ENCODE measurements at places on chromosomes 2 and 18. TPM values are rescaled to one million over a fixed set of nuclear protein-coding genes. Genes with fewer than 3 reads are reported as not detected.

GRCh38 chr18:79493801-79494211 lies 98.1 kb downstream of the NFATC1 start:
- DNase-seq, result no peak

GRCh38 chr2:72895759-72896281 lies 8.6 kb downstream of the SPR start:
- DNase-seq, result peak; percentile 77

- DNase-seq, result no peak
Measured at GRCh38 chr2:147621656-147622197, 223.1 kb upstream of the ACVR2A start.

GRCh38 chr2:105746177-105747080 lies 1.7 kb downstream of the NCK2 start:
- peak; percentile 38 for DNase-seq

Gene PID1
- 27.4 TPM for total RNA-seq
